NK-92 treated with Interleukin-12 subunit alpha and Interleukin-12 subunit beta, amount 100 ng/mL, for 24 hours (cell line): ENCODE measurements at places on chromosomes 5 and 9.

- DNase-seq, result no peak
Observed at GRCh38 chr9:136328011-136328621, 777 bp downstream of the GPSM1 start.

- no peak for DNase-seq
Observed at GRCh38 chr5:90865180-90865579, 306.6 kb downstream of the ADGRV1 start.

GRCh38 chr9:104073770-104074133 is 20.4 kb upstream of the SMC2 start:
- no peak for DNase-seq

DNA sequence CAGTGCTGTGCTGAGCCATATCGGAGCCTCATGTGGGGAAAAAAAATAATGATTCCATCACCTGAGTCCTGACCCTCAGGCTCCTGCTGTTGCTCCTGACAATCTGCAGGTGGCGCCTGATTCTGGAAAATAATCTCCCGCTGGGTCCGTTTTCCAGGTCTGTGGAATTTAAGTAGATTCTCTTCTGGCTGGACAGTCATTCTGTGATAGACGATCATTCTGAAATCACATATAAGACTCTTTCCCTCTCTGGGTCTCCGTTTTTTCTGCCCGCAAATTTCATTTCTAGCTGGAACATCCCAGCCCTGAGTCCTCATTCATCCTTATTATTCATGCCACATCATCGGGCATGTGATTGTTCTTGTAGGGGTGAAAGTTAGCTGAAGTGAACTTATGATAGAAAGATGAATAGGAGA is 22.1 kb upstream of the STXBP1 start:
- no peak for DNase-seq
